ENCODE measurements at places on chromosomes 3 and 15.

- no peak for DNase-seq
These were observed 4.6 kb downstream of the TMEM108 start for GRCh38 chr3:133042778-133043177.

DNA sequence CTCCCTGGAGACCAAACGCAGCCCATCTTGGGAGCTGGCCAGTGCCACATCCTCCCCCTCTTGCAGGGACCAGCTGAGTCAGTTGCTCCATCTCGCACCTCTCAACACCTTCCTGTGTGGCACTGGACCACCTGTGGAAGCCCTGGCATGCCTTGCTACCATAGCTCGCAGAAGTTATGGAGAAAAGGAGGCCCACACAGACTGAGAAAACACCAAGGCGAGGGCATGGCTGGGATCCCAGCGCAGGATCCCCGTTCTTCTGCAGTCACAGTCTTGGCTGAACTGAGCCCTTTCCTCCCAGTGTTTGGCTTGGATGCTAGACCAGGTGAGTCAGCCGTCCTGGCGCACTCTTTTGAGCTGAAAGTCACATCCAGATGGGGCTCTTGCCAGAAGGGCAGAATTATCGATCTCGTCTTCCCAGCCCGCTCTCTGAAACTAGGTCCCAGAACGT lies 46.9 kb downstream of the CHRD start:
- no peak for DNase-seq

GRCh38 chr15:63004211-63004610 lies 38.3 kb upstream of the TPM1 start:
- DNase-seq: no peak

DNA sequence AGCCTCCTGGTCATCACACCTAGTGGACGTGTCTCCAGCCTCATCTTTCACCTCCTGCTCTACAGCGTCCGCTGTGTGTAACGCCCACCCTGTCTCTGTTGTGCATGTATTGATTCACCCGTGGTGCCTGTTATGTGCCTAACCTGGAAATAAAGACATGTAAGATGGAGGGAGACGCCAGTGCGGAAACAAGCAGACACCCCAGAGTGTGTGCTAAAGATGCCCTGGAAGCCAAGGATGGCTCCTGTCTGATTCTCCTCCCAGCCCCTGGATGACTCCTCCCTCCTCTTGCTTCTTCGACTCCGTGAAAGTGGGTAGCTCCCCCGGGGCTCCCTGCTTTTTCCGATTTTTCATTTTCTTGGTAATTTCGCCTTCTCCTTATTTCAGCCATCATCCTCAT lies 241.8 kb downstream of the ADAMTS17 start:
- DNase-seq: no peak

GRCh38 chr3:57169872-57170623 lies 4.9 kb upstream of the IL17RD start:
- peak; percentile 37 for DNase-seq

DNA sequence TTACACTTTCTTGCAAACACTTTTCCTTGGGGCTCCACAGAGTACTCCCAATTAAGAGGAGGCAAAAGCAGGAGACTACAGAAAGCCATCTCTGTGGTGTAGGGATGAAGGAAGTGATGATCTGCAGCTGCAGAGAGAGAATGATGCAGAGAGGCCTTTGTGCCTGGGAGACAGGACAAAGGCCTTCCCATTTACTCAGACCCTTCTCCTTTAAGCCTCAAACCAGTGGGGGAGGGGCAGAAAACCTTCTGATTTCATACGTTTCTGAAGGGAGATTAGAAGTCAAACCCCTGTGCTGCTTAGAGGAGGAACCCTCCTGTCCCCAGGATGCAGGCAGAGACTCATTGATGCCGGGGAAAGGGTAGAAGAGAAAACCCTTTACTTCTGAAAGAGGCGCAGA lies 130.8 kb downstream of the NEO1 start:
- DNase-seq: no peak

- DNase-seq: no peak
These were observed 13.4 kb downstream of the HTR3C start for GRCh38 chr3:184066211-184066610.

GRCh38 chr3:69271098-69271497 lies 114.8 kb downstream of the FRMD4B start:
- DNase-seq: no peak

GRCh38 chr3:141960731-141961130 lies 84.3 kb downstream of the ATP1B3 start:
- no peak for DNase-seq

DNA sequence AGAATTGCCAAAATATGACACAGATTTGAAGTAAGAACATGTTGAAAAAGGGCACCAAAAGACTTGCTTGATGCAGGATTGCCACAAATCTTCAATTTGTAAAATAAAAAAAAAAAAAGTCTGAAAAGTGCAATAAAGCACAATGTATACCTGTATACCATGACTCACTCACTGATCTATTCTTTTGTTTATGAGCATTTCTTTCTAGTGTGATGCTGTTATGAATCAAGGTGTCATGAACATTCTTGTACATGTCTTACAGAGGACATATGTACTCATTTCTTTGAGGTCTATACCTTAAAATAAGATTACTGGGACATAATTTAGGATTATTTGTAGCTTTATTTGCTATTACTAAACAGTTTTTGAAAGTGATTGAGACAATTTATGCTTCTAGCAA lies 464.9 kb upstream of the RBMS3 start:
- DNase-seq: no peak

Data from D721Med (cell line).